ENCODE measurements at places on chromosomes 3 and 15. TPM values are rescaled to one million over a fixed set of nuclear protein-coding genes. Genes with fewer than 3 reads are reported as not detected.

Gene DUOXA2
- not detected for total RNA-seq

Gene TMPRSS7
- not detected for total RNA-seq

Gene RTP3
- not detected for total RNA-seq

Gene RAD51
- total RNA-seq = 17.9 TPM

Gene UNC13C
- 0.09 TPM for total RNA-seq

Gene ATP13A5
- 0.30 TPM for total RNA-seq

Gene RASL12
- 1.6 TPM for total RNA-seq

Gene NAALADL2
- 8.7 TPM for total RNA-seq

Gene CD86
- total RNA-seq = 0.15 TPM

Gene C2CD4B
- not detected for total RNA-seq

Gene SNURF
- 1.7 TPM for total RNA-seq

Gene CTXND1
- not detected for total RNA-seq

Gene THBS1
- 567 TPM for total RNA-seq

Gene ACTR8
- 27.1 TPM for total RNA-seq

Gene SPESP1
- not detected for total RNA-seq

Gene NR2E3
- total RNA-seq = not detected

Gene RPS27L
- 49.6 TPM for total RNA-seq

Gene CPNE9
- total RNA-seq = not detected

Gene ADPRH
- 2.5 TPM for total RNA-seq

Gene IL1RAP
- total RNA-seq = 11.8 TPM

Gene PLSCR2
- total RNA-seq = not detected

Gene STRC
- not detected for total RNA-seq

Gene PPP4R2
- 43.6 TPM for total RNA-seq

Gene PLIN1
- total RNA-seq = 0.29 TPM

Gene DNAH1
- total RNA-seq = 0.74 TPM

Gene MORC1
- total RNA-seq = not detected

Gene C3orf22
- total RNA-seq = not detected

Gene PLA2G4B
- total RNA-seq = 0.71 TPM

Gene GABRG3
- not detected for total RNA-seq

Gene KY
- total RNA-seq = 2.6 TPM

Gene ADCY5
- not detected for total RNA-seq

Gene RARB
- total RNA-seq = 7.1 TPM

Gene STRIT1
- not detected for total RNA-seq

Gene MAPKBP1
- 4.3 TPM for total RNA-seq

Gene TGM5
- not detected for total RNA-seq

Gene CCNDBP1
- total RNA-seq = 38.5 TPM

All from Daoy (cell line).